Stimulated activated CD8-positive, alpha-beta memory T cell treated with anti-CD3 and anti-CD28 coated beads, Interleukin-2, amount 100 ng/mL, for 1 hour (primary cell): ENCODE measurements at places on chromosomes 4 and X.

- no peak for DNase-seq
Observed at GRCh38 chr4:14669371-14669770, 332.9 kb upstream of the CPEB2 start.

GRCh38 chrX:12871257-12871656 is 4.4 kb downstream of the TLR7 start:
- no peak for DNase-seq

- DNase-seq, result no peak
Observed at GRCh38 chr4:100790836-100791615, 273.2 kb upstream of the EMCN start.

- DNase-seq, result no peak
Observed at GRCh38 chr4:6019316-6020263, 1.4 kb upstream of the C4orf50 start.

GRCh38 chr4:36551697-36552214 is 270.3 kb downstream of the DTHD1 start:
- DNase-seq, result no peak

GRCh38 chr4:6162885-6163284 is 37.5 kb downstream of the JAKMIP1 start:
- no peak for DNase-seq

- no peak for DNase-seq
Observed at GRCh38 chr4:131721883-131722282, 1427.2 kb upstream of the PCDH10 start.

GRCh38 chrX:154056770-154057241 is 37.1 kb upstream of the IRAK1 start:
- DNase-seq, result no peak

- no peak for DNase-seq
Observed at GRCh38 chrX:100647095-100647494, 3.1 kb downstream of the SRPX2 start.

DNA sequence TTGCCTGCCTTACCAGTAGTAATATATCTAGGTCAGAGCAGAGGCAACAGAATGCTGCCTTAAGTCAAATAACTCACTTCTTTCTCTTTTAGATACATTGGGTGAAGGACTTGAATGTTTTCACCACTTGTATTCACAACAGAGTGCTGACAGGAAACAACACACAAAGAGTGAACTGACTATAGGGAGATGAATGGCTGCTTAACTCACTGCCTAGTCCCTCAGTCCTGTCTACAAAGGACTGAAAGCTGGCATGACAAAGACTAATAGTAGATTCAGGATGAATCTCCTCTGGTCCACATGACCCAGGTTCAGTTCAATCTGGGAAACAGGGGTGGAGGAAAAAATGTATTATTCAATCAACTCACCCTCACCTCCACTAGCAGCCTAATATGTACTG is 134.2 kb downstream of the GALNTL6 start:
- no peak for DNase-seq

DNA sequence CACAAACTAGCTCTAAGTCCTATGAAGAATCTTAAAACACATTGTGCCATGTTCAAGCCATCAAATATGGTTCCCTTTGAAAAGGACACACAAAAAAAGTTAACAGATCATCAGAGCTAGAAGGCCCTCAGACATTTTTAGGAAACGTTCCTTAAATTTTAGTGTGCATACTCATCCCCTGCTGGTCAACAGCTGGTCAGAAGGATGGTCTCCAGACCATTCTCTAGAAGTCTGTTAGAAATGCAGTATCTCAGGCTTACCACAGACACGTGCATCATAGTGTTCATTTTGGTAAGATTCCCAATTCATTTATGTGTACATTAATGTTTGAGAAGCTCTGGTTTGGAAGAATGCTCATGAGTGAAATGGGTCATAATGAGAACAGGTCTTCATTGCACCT is 523.1 kb downstream of the INPP4B start:
- no peak for DNase-seq
